Stimulated activated CD8-positive, alpha-beta memory T cell treated with anti-CD3 and anti-CD28 coated beads, Interleukin-4, amount 100 ng/mL, for 48 hours (primary cell): ENCODE measurements at places on chromosomes 6 and 20.
A peak's percentile ranks its signal among the peaks of the same experiment; 100 is the strongest.

GRCh38 chr6:15622045-15622740, 40.6 kb downstream of the DTNBP1 start:
- no peak for DNase-seq

- DNase-seq: no peak
These were observed 48.6 kb downstream of the HLA-A start for GRCh38 chr6:29990931-29991330.

GRCh38 chr6:121596441-121596840, 161.0 kb downstream of the GJA1 start:
- no peak for DNase-seq

DNA sequence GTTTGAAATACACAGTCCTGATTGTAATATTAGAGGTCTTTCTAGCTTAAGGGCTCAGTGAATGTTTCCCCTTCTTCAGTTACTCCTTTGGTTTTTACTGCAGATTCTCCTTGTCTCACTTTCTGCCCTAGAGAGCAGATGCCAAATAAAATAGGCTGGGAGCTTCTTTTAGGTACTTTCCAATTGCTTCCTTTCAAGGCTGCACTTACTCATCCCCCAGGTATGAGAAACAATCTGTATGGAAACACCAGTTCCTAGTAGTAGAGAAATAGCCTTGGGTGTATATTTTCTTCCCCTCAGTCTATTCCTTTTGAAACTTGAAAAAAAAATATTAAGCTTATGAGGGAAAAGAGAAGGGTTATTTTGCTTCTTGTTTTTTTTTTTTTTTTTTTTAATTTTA, 139.7 kb downstream of the PAK5 start:
- DNase-seq: no peak

- no peak for DNase-seq
These were observed 404 bp downstream of the CEP162 start for GRCh38 chr6:84227044-84227433.

DNA sequence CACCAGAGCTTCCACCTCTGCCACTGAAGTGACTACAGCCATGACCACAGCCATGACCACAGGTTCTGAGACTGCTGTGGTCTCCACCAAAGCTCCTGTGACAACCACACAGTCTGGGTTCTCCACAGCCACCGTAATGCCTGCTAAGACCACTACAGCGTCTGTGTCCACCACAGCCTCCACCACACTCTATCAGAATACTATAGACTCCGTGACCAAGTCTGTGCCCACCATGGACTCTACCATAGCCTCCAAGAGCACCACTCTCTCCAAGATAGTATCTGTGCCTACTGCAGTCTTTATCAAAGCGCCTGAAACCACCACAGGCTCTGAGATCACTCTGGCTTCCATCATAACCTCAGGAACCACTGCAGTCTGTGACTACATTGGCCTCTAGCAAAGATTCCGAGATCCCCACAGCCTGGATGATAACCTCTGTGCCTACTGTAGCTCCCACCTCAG, 18.3 kb upstream of the MUC21 start:
- no peak for DNase-seq

GRCh38 chr6:45613656-45614055, 235.9 kb upstream of the SUPT3H start:
- no peak for DNase-seq

- DNase-seq: no peak
These were observed 42.3 kb upstream of the ATXN1 start for GRCh38 chr6:16803294-16804200.

DNA sequence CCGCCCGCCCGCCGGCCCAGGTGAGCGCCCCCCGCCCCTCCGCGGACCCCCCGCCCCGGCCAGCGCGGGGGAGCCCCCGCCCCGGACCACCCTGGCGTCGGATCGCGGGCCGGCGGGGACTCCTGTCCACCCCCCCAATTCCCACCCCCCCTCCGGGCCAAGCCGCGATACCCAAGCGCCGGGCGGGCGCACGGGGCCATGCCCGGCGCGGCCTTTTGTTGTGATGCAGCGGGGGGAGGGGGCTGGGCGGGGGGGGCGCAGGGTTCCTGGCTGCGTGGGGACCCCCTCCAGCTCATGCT, 245 bp downstream of the SRC start:
- no peak for DNase-seq

DNA sequence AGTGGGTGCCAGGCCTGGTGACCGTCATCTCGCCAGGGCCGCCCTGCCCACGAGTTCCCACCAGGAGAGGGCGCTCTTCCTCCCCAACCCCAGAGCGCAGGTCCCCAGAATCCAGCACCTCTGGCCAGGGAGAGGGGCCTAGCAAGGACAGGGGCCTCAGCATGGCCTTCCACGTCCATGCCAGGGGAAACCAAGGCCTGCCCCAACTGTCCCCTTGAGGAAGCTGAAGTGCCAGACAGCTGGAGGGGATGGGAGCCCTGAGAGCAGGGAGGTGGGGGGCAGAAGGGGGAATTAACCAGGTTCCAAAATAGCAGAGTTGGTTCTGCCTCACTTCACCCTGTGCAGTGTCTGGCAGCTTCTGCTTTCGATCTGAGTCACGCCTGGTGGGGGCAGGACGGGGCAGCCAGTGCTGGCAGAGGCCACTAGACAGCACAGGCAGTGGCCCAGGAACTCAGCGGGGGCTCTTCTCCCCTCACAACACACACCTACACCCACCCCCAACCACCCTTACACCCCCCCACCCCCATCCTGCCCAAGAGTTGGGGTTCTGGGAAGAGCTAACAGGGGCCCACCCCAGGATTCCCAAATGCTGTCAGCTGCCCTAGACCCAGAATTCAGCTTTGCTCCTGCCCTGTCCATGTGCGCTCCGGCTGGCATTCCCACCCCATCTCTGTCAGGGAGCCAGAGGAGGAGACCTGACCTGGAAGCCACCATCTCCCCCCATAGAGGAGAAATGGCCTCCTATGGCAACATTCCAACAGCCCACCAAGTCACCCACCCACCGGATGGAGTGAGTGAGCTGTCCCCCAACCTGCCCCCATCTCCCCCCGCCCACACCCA, 29.2 kb downstream of the TFEB start:
- peak; percentile 85 for DNase-seq

DNA sequence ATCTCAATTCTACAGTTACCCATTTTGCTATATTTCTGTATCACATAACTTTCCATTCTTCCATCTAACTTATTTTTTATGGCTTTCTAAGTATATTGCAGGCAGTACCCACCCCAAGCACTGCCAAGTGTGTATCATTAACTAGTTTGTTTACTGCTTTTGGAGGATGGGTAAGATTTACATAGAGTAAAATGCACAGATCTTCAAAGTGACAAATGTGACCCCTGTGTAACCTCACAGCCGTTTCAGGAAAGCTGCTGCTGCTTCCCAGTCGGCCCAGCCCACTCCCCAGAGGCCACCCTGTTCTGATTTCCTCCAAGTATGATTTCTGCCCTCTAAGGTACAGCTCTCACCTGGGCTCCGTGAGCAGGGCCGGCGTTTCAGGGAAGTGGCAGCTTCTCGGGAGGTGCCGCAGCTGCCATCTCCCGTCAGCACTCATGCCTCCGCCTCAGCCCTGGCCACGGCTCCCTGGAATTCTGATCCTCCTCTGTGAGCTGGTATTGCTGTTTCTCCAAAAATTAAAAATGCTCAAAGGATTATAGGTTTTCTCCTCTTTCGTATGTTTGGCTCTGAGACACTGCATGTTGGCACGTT, 15.0 kb upstream of the MAP1LC3A start:
- DNase-seq: no peak

GRCh38 chr6:16837217-16837972, 76.1 kb upstream of the ATXN1 start:
- no peak for DNase-seq

GRCh38 chr6:121826156-121826810, 390.8 kb downstream of the GJA1 start:
- DNase-seq: no peak

- DNase-seq: peak; percentile 64
These were observed 704 bp downstream of the TOP1 start for GRCh38 chr20:41029150-41029901.

- peak; percentile 82 for DNase-seq
These were observed 39.8 kb downstream of the GNAS start for GRCh38 chr20:58892141-58892931.

DNA sequence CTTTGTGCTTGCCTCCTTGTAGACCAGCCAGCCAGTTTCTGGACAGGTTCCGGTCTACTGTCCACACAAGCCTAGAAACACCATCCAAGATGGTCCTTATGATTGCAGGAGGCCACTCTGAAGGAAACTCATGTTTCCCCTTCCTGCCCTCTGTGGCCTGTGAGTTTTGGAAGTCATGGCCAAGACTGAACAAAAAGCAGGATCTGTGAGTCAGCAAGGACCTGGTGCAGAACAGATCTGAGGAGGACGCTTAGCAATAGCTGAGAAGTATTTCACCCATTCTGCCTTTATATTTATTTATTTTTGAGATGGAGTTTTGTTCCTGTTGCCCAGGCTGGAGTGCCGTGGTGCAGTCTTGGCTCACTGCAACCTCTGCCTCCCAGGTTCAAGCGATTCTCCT, 134.6 kb upstream of the EEF1E1 start:
- no peak for DNase-seq

DNA sequence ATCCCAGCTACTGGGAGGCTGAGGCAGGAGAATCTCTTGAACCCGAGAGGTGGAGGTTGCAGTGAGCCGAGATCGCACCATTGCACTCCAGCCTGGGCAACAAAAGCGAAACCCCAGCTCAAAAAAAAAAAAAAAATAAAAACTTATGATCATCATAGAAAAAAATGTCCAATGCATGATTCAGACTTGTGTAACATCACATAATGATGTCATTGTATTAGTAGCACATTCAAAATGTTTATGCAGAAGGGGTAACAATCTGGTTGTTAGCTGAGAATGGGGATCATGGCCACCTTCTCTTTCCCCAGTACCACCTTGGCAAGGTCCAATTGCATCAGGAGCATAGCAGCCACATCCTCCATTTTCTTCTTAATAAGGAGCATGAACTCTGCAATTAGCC, 137.6 kb upstream of the MARCKS start:
- no peak for DNase-seq

DNA sequence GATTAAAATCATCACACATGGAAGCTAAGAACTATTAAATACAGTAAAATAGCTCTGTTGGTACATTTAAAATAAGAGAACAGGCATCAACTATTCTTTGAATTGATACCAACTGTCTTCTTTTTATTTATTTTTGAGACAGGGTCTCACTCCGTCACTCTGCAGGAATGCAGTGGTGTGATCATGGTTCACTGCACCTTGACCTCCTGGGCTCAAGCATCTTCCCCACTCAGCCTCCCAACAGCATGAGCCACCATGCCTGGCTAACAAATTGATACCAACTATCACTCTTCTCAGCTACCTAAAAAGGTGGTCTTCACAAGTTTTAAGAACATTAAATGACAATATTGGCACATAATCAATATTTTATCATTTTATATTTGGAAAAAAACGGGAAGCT, 7.8 kb upstream of the PNISR start:
- no peak for DNase-seq

DNA sequence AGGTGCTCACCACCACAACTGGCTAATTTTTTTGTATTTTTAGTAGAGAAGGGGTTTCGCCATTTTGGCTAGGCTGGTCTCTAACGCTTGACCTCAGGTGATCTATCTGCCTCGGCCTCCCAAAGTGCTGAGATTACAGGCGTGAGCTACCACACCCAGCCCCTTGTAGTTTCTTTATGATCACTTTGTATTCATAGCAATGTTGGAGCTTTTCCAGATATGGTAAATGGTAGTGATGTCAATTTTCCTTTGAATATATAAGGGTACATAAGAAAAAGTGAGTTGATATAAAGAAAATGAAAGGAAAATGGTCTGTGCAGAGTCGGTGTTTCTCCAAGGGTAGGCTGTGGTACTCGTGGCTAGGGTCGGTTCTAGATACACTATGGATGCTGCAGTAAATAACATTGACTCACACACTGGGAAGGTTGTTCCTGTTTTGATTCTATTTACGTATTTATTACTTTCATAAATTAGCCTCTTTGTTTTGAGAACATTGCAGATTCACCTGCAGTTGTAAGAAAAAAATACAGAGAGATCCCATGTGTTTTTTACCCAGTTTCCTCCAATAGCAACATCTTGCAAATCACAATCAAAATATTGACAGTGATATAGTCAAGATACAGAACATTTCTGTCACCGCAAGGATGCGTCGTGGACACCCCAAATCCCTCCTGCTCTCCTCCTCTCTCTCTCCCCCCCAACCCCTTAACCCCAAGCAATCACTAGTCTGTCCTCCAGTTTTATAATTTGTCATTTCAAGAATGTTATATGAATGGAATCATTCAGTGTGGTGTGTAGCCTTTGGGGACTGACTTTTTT, 2.5 kb downstream of the ZNF831 start:
- peak; percentile 39 for DNase-seq

- no peak for DNase-seq
These were observed 86.5 kb downstream of the QKI start for GRCh38 chr6:163501026-163501425.

GRCh38 chr6:64334636-64335035, 699.0 kb downstream of the PHF3 start:
- DNase-seq: no peak

- DNase-seq: no peak
These were observed 16.1 kb downstream of the UFL1 start for GRCh38 chr6:96537726-96538125.

DNA sequence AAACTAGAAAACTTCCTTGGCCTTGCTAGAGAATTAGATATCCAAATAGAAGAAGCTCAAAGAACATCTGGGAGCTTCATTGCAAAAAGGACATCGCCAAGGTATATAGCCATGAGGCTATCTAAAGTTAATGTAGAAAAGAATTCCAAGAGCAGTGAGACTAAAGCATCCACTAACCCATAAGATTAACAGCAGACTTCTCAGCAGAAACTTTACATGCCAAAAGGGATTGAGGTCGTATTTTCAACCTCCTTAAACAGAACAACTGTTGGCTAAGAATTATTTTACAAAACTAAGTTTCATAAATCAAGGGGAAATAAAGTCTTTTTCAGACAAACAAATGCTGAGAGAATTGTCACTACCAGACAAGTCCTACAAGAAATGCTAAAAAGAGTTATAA, 149.1 kb upstream of the COL21A1 start:
- no peak for DNase-seq

- DNase-seq: no peak
These were observed 7.3 kb downstream of the STK38 start for GRCh38 chr6:36539814-36540568.

- DNase-seq: no peak
These were observed 206.8 kb upstream of the QKI start for GRCh38 chr6:163207431-163208383.

DNA sequence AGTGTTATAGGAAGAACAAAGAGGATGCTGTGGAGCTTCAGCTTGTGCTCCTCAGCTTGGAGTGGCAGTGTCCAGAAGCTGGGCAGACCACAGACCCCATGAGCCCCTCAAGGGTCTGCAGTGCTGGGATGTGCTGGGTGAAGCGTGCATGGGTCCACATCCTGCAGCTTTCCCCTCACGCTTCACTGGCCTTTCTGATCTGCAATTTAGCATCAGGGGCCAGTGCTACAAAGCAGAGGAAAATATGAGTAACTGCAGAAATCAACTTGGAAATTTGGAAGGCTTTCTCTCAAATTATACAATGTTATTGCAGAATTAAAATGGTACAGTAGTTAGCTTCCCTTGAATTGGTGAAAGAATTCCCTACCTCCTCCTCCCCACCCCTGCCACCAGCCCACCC, 10.1 kb downstream of the SLC17A4 start:
- no peak for DNase-seq

GRCh38 chr6:108846101-108846500, 2.1 kb upstream of the ARMC2 start:
- DNase-seq: no peak

GRCh38 chr6:121993362-121993761, 406.1 kb upstream of the HSF2 start:
- DNase-seq: no peak

GRCh38 chr6:72081871-72082270, 195.5 kb downstream of the RIMS1 start:
- DNase-seq: no peak
